ENCODE measurements at places on chromosomes 6 and 20. TPM values are rescaled to one million over a fixed set of nuclear protein-coding genes. Genes with fewer than 3 reads are reported as not detected.

- H3K36me3 ChIP-seq = no peaks in the 10 kb centered on the region
- no peak for DNase-seq
- H3K27me3 ChIP-seq = no peaks in the 10 kb centered on the region
These were observed 610.9 kb upstream of the CITED2 start for GRCh38 chr6:139985236-139985815.

The CST2 gene
- not detected for total RNA-seq

DNA sequence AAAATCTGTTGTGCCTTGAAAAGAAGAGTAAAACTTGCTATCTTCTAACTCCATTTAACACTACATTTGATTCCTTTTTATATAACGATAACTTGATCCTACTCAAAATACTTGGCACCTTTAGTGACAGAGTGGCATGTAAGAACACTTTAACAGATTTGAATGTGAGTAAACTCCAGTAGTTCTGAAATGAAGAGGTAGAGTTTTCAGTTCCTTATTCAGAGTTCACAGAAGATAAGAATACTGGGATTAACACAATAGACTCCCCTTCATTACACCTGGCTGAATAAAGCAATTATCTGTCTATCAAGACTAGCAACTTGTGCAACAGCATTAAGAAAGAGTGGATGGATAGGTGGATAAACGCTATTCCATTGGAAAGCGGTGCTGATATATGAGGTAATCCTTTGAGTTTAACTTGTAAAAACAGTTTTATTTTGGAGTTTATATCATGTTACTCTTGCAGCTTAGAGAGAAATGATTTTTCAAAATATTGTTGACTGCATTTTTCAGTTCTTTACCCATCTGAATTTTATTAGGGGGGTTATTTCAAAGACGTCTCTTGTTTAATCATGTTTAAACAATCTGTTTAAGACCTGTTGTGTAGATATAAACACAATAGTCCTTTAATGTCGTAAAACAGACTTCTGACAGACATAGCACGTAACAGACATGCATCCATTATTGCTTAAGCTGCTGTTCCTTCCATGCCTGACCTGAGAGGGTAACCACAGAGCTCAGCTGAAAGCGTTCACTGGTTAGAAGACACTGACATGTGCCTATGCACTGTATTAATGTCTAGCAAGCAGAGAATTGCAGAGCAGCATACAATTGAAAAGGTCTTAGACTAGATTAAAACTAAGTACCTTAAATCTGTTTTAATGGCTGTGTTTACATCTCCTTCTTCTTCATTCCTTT, 102.4 kb upstream of the SUPT3H start:
- H3K27me3 ChIP-seq = no peaks in the 10 kb centered on the region
- H3K4me1 ChIP-seq = peaks cover 6% of the 10 kb centered on the region
- no peak for DNase-seq
- peak overlapping the region; percentile 49 for H3K27ac ChIP-seq
- no peaks in the 10 kb centered on the region for H3K36me3 ChIP-seq
- H3K4me3 ChIP-seq = no peak overlapping the region

DNA sequence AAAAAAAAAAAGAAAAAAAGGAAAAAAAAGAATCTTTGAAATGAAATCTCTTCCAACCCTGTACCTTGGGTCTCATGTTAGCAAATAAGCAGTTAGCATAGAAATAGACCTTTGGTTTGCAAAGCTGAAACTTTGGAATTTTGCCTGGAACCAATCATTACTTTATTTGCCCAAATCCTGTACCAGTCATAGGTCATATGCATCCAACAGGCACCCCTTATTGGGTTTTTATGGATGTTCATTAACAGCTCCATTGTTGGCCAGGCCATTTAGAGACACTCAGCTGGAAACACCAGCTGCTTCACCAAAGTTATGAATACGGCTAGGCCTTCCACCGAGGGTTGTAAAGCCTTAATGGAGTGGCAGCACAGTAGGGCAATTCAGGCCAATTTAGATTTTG, 53.0 kb downstream of the ALDH8A1 start:
- H3K4me1 ChIP-seq = no peaks in the 10 kb centered on the region
- no peak overlapping the region for H3K4me3 ChIP-seq
- no peaks in the 10 kb centered on the region for H3K36me3 ChIP-seq
- DNase-seq = no peak

DNA sequence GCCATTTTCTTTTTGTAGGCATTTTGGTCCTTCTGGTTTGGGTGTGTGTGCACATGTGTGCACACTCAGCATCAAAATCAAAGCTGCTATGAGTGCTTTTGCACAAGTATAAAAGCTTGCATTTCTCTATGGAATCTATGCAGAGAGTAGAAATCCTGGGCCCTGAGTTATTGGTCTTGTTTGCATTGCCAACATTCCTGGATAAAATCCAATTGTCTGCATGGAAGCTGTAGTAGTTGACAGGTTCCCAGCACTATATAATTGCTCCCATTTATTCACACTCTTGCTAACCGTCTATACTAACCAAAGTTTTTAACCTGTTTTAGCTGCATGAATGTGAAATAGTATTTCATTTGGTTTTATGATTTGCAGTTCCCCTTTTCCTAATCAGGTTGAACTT, 277.0 kb downstream of the FOXA2 start:
- no peaks in the 10 kb centered on the region for H3K4me1 ChIP-seq
- no peaks in the 10 kb centered on the region for H3K36me3 ChIP-seq
- H3K27ac ChIP-seq = no peak overlapping the region
- H3K27me3 ChIP-seq = no peaks in the 10 kb centered on the region

GRCh38 chr20:51884561-51884960, 82.2 kb upstream of the SALL4 start:
- no peak for DNase-seq
- no peaks in the 10 kb centered on the region for H3K36me3 ChIP-seq
- no peak overlapping the region for H3K4me3 ChIP-seq
- H3K27ac ChIP-seq = no peak overlapping the region
- no peaks in the 10 kb centered on the region for H3K27me3 ChIP-seq
- H3K4me1 ChIP-seq = no peaks in the 10 kb centered on the region

The TMEM74B gene
- total RNA-seq = 4.3 TPM

The ATP6V1G2 gene
- total RNA-seq = 1.8 TPM

DNA sequence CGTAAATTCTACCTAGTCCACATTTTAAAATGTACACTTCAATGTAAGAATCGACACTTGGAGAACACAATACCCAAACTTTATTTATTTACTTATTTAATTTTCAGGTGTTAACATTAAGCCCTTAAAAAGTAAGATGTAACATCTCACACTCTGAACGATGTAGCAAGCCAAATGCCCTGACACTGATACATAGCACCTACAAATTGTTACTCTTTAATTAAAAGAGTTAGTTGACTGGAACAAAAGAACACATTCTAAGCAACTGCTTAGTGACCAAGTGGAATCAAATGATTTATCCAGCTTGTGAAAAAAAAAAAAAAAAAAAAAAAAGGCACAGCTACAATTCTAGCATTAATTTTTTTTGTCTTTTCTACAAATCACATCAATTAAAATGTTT, 292.1 kb upstream of the THEMIS start:
- H3K36me3 ChIP-seq = no peaks in the 10 kb centered on the region
- no peak for DNase-seq
- H3K4me3 ChIP-seq = no peak overlapping the region
- H3K4me1 ChIP-seq = no peaks in the 10 kb centered on the region
- H3K27ac ChIP-seq = no peak overlapping the region

- DNase-seq = no peak
- no peak overlapping the region for H3K4me3 ChIP-seq
- H3K4me1 ChIP-seq = no peaks in the 10 kb centered on the region
- no peaks in the 10 kb centered on the region for H3K27me3 ChIP-seq
These were observed 20.2 kb downstream of the PRPH2 start for GRCh38 chr6:42702200-42702599.

The CST9 gene
- total RNA-seq = 2.3 TPM

DNA sequence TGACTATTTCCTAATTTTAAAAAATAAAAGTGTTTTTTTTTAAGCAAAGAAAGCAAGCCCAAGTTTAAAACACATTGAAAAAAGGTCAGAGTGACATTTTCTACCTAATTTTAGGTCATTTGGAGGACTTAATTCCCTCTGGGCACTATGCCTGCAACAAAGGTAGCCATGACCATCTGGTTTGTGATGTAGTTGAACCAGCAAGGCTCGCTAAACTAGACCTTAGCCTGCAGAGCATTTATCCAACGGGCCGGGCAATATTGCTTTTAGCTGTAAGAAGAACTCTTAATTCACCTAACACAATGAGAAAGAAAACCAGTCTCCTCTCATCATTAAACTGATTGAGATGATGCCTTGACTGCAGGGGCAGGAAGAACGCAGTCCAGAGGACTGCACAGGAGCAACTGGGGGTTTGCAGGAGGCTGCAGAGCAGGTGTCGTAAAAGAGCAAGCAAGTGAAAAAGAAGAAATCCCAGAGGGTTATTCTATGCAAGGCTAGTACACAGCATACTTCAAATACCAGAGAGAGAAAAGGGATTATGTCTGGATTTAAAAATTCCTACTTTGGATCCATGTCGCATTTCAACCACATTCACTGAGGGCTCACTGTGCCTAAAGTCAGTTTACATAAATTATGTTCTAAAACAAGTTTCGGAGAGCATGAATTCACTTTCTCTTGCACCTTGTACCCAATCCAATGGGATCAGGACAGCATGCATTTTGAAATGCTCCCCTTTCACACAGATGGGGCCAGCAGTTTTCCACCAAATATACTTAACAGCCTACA, 12.8 kb downstream of the TRAF3IP2 start:
- no peak for DNase-seq
- peak overlapping the region; percentile 92 for H3K27ac ChIP-seq
- H3K4me3 ChIP-seq = no peak overlapping the region
- no peaks in the 10 kb centered on the region for H3K27me3 ChIP-seq

The BCAS1 gene
- total RNA-seq = 3.1 TPM

Measured in breast epithelium (tissue), 4 donors.